GM19239 (cell line): ENCODE measurements at places on chromosomes 1 and 21.

DNA sequence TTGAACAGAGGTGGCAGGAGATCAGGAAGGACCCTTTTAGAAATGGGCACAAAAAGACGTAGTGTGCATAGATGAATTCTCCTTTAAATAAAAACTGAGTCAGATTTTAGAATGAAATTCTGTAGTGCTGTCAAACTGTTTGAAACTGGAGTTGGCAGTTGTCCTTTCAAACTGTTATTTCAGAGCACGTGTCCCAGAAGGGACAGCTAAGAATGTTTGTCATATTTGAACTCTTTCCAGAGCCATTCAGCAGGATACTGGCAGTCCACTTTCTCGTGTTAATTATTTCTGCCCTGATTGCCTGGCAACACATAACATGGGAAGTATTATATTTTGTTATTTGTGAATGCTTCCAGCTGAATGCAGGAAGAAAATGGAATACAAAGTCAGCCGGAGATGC is 212.3 kb upstream of the DPYD start:
- no peak for DNase-seq

DNA sequence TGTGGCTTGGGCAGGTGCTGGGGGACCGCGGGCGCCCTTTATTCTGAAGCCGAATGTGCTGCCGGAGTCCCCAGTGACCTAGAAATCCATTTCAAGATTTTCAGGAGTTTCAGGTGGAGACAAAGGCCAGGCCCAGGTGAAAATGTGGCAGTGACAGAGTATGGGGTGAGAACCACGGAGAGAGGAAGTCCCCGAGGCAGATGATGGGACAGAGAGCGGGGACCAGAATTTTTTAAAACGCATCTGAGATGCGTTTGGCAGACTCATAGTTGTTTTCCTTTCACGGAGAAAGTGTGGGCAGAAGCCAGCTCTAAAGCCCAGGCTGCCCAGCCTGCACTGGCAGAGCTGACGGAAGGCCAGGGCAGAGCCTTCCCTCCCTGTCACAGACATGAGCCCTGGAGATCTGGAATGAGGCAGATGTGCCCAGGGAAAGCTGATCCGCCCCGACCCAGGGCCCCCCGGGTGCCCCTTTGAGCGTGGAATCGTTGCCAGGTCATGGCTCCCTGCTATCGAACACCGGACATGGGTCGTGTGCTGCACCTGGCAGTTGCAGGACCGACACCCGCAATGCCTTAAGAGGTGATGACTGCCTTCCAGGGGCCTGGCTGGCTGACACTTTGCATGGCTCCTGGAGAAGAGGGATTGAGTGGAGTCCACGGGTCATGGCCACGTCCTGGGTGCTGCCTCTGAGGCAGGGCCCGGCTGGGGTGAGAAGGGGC is 6.5 kb upstream of the SLX9 start:
- DNase-seq = no peak

GRCh38 chr1:107570768-107571167 is 394.2 kb downstream of the VAV3 start:
- DNase-seq = no peak

DNA sequence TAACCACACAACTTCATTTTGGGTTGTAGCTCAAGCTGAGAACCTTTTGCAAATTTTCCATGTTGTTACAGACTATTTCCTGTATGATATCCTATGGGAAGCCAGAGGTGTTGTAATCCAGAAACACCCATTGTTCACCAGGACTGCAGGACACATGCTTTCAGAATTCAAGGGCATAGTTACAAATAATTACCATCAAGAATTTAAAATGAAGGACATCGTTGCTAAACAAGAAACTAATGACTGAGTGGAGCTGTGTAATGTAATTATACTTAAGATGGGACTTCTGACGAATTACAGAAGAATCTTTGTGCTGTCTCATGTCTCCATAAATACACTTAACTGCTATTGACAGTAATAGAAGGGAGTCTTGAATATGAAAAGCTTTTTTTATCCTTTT is 47.6 kb upstream of the HOOK1 start:
- DNase-seq = no peak

DNA sequence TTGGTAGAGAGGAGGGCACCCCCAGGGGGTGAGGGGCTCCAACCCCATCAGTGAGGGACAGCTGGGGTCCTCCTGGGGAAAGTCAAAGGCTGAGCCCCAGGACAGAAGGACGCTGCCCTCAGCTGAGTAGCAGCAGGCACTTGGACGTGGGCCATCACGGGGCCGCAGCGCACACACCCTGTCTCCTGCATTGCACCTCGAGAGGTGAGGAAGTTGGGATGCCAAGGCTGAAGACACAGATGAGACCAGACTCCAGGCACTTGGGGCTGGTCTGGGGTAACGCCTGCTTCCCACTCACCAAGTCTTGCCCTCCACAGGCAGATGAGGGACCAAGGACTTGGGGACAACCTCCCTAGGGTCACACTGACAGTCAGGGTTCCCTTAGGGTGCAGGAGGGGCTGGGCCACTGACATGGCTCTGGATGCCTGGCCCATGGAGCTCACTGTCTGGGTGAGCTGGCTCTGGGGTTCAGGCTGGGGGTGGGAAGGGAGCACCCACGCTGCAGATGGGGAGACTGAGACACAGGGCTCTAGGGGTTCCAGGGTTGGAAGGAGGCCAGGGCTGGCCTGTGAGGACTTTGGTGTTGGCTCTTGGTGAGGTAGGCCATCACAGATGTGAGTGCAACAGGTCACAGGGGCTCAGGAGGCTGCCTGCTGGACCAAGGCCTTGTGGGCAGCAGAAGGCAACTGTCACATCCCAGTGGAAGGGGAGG is 16.6 kb upstream of the ZNF678 start:
- no peak for DNase-seq

DNA sequence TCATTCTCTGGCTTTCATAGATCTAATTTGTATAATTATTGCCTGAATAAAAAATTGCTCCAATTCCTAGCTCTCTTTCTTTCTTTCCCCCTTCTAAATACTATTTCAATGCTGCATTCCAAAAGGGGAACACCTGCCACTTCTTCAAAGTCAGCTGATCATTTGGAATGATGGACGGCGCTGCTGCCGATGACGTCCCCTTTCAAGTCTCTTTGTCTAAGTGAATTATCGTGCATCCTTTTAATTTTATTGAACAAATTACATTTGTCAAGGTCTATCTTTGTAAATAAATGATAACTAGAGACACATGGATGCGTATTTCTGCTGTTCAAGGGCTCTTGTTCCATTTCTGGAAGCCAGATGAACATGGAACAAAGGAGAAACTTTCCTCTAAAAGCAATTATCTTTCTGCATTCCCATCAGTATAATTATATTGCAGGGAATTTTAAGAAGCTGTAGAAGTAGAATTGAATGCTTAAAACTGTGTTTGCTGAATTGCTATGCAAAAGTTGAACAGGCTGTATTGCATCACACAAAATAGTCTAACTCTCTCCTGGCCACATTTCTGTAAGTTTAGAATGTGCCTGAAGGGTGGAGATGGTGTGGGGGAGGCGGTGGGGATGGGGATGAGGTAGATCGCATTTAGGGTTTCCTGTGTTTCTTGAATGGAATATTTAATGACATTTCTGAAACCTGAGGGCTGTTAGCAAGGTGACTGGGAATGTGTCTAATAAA is 191.9 kb upstream of the LMO4 start:
- DNase-seq = no peak

- no peak for DNase-seq
These were observed 640.4 kb downstream of the LMO4 start for GRCh38 chr1:87969040-87969439.

GRCh38 chr1:201116091-201116490 is 3.9 kb upstream of the CACNA1S start:
- no peak for DNase-seq

DNA sequence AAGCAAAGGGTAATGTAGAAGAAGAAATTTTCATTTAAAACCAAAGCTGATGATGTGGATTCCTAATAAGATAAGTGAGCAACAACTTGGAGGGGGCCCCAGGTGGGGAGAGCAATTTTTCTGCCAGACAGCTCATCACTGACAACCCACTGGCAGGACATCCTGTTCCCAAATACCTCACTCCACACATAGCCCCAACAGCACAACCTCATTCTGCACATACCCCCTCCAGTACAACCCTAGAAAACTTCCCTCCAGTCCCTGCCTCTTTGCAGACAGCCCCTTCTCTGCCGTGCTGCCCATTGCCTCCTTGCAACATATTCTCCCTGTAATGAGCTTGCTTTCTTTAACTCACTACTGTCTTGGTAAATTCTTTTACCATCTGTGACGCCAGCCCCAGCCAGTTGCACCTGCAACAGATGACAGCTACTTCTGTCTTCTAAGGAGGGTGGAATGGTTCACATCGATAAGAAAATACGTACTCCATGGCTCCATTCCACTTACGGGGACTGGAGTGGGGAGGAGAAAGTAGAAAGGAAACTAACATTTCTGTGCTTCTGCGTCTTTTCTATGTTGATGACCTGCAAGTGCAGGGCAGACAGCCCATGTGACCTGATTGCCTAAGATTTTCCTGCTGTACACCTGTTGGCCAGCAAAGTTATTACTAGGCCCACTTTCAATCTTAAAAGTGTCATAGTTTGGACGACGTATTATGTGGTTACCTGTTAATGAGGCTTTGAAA is 14.7 kb downstream of the RHEX start:
- no peak for DNase-seq

DNA sequence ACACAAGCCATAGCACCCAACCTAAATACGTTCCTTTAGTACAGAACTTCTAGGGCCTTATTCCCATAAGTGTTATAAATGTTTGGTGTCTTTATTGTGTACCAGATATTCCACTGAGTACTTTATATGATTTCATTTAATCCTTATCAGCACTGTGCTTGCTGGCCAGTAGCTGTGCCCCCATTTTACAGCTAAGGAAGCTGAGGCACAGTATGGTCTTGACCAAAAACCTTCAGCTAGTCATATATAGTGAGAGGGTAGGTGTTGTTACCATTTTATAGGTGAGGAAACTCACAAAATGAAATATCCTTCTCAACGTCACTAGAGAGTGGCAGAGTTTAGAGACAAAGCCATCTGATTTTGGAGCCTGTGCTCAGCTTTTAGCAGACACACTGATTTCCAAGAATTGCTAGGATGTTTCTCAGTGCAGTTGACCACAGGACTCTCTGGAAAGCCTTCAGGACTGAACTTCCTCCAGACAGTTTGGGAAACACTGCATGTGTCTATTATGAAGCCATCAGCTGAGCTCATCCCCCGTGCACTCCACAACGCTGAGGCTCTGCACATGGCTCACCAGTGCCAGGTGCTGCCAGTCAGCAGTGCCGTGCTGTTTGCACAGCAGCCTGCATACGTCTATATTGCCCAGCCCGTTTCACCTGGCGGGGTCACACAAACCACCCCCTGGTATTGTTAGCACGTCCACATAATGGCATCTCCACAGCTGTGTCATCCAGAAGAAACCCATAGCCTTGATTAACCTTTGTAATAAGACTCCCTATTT is 15.4 kb downstream of the NPPA start:
- DNase-seq = no peak

- DNase-seq = no peak
These were observed 116.2 kb upstream of the FGGY start for GRCh38 chr1:59180735-59181134.

DNA sequence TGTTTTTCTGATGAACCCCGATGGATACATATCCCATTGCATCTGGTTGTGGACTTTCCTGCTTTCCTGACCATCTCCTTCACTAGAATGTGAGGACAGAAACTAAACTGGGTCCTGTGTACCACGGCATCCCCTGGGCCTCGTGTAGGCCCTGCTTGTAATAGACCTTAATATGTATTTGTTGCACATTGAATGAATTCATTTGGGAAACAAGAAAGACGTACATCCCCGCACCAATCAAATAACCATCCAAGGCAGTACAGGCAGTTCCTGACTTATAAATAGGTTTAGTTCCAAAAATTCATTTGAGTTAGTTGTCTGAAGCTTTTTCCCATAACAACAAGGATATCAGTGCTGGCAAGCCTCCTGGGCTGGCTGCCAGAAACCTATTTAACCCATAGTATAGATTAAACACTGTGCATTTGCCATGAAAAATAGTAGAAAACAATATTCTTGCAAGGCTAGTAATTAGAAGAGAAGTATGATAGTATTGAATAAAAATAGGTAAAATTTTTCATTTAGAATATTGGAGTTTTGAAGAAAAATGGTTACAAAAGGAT is 81.8 kb upstream of the CD34 start:
- no peak for DNase-seq

DNA sequence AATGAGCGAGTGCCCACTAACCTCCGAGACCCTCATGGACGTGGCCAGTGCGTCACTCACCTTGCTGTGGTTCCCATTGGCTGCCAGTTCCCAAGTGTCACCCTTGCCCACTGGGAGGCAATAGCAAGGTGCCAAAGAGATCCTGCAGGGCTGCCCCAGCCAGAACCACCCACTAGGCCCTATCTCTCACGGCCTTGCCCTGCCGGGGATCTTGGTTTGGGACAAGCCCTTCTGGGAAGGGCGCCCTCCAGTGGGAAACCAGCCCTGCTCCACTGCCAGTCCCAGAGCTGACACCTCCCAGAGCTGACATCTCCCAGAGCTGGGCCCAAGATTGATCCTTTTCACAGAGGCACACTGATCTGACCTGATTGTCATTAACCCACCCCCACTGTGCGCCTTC is 2.1 kb upstream of the SELENON start:
- DNase-seq = no peak
